Right renal pelvis (tissue), 4 donors: ENCODE measurements at places on chromosomes 2 and 18.

DNA sequence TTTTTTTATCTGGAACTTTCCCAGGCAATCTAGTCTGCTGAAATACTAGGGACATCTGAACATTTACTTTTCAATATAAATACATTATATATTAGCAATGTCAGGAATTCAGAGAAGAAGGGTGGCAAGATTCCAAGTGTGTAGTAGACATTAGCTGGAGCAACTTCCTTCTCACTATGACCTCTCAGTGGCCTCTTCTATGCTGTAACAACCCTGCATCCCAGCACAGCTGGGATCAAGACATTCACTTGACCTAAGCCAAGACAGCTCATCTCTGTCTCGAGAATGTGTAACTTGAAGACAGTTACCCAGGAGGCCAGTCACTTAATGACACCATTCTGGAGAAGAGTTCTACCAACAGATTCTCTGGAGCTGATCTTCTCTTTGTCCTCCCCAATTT lies 61.7 kb upstream of the RALBP1 start:
- DNase-seq: no peak

DNA sequence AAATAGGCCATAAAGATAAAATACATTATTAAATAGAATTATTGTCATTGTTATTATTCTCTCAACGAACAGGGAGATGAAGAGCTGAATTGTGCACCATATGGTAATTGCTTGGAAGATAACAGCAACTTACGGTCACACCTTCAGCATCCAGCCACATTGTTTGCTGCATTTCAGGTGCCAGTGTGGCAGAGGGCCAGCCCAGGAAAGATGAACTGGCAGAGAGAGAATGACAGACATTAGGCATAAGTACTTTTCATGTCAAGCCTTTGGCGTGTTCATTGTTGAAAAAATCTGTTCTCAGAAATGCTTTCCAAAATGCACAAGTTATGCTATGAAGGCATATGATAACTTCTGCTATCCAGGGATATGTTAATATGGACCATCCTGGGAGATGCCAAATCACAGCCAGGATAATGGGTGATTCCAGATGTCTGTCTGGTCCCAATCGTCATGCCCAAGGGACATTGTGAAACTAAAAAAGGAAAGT lies 748.6 kb upstream of the PIK3C3 start:
- no peak for DNase-seq

GRCh38 chr18:27278131-27278530 lies 93.0 kb upstream of the CHST9 start:
- DNase-seq: no peak

- no peak for DNase-seq
These were observed 235.1 kb downstream of the AGAP1 start for GRCh38 chr2:235728800-235729556.

GRCh38 chr2:28976584-28976983 lies 4.5 kb upstream of the TOGARAM2 start:
- no peak for DNase-seq

DNA sequence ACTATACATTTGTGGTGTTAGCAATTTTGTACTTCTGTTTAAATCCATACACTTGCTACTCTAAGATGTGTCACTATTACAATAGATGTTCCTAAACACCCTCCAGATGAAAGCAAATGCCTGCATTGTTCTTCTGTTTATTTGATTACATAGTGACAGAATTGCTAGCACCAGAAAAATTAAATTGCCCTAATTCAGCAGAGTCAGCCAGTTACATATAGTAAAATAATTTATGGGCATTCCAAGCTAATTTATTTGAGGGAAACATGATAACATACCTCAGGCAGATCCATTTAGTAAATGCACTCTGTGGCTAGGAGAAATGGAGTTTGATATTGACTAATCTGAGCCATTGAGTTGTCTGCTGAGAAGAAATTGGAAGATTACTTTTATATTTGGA lies 347.1 kb upstream of the FSIP2 start:
- no peak for DNase-seq
